ENCODE measurements at places on chromosomes 2 and 18. TPM values are rescaled to one million over a fixed set of nuclear protein-coding genes. Genes with fewer than 3 reads are reported as not detected.

DNA sequence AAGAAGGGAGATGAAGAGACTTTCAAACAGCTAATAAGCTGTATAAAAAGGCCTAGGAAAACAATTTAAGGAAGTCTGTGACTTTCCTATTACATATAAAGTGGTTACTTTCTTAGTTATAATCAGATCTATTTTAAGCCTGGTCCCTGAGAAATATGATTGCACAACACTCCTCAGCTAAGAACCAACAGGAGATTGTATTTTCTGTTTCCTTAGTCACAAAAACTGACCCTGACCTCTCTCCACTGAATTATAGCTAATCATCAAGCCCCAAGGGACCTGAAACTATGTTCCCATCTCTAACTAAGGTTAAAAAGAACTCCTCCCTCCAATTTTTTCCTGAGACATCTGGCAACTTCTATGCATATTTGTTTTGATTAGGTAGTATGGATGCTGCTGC is 106.9 kb downstream of the ROCK1 start:
- DNase-seq = no peak

- DNase-seq = no peak
These were observed 14.7 kb upstream of the KCTD1 start for GRCh38 chr18:26563024-26563423.

DNA sequence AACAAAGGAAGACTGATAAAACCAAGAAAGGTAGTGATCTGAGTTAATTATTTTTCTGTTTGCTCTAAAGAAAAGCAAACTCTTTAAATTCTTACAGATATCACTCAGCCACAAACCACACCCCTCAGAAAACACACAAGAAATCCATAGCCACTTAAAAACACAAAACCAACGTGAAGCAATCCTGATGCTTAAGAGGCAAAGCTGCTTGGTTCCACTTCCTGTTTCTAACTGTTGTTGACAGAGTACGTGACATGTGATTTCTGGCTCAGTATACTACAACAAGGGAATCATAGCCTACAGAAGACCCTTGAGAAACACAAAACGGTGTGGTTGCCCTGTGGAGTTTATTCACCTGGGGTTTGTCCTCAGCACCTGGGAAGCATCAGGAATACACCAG is 240.9 kb upstream of the APCDD1 start:
- DNase-seq = no peak

- no peak for DNase-seq
These were observed 1127.1 kb downstream of the DPP10 start for GRCh38 chr2:115569547-115569946.

DNA sequence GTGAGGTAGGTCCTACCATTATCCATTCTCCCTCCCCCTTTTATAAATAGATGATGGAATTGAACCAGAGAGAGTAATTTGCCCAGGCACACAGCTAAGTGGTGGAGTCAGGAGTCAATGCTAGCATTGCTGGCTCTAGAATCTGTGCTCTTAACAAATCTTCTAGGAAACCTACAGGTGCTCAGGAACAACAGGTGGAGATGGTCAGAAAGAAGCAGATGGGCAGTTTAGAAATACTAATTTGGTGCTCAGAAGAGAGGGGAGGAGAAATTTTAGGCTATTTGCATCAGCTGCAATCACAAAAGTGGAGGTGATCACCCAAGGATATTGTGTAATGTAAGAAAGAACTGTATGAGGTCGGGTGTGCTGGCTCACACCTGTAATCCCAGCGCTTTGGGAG is 219.4 kb upstream of the SMAD7 start:
- no peak for DNase-seq

DNA sequence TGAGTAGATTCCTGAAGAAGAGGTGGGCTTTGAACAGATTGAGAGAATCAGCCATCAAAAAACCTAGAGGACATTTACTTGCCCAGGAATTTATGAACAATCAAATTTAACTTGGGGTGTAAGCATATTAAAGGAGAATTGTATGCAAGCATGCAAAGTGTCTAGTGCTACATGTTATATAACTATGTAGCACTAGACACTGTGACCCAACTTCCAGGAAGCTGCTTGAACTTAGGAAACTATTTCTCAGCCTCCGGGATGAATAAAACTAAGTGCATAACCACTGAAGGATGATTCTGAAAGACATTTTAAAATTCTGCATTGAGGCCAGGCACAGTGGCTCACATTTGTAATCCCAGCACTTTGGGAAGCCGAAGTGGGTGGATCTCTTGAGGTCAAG is 12.4 kb downstream of the MFF start:
- DNase-seq = no peak

GRCh38 chr2:149134335-149134923 is 95.9 kb downstream of the LYPD6B start:
- DNase-seq = no peak

GRCh38 chr2:86027196-86027921 is 78.3 kb downstream of the POLR1A start:
- DNase-seq = no peak

Gene CXCR1
- polyA plus RNA-seq = not detected

Gene LBX2
- polyA plus RNA-seq = 1.5 TPM

Gene UGT1A4
- 0.84 TPM for polyA plus RNA-seq

Gene SERPINB10
- polyA plus RNA-seq = not detected

Gene CRYBA2
- polyA plus RNA-seq = not detected

All from kidney (tissue), 22 donors.